Muscle of leg (tissue), 16 donors: ENCODE measurements at places on chromosomes 5 and 9. TPM values are rescaled to one million over a fixed set of nuclear protein-coding genes. Genes with fewer than 3 reads are reported as not detected.
A peak's percentile ranks its signal among the peaks of the same experiment; 100 is the strongest.

GRCh38 chr5:154829589-154830218 lies 20.7 kb downstream of the FAXDC2 start:
- DNase-seq = peak; percentile 35

- DNase-seq = peak; percentile 89
Observed at GRCh38 chr9:87836951-87837705, 45.5 kb upstream of the SPATA31E1 start.

The PKN3 gene
- 2.9 TPM for total RNA-seq

DNA sequence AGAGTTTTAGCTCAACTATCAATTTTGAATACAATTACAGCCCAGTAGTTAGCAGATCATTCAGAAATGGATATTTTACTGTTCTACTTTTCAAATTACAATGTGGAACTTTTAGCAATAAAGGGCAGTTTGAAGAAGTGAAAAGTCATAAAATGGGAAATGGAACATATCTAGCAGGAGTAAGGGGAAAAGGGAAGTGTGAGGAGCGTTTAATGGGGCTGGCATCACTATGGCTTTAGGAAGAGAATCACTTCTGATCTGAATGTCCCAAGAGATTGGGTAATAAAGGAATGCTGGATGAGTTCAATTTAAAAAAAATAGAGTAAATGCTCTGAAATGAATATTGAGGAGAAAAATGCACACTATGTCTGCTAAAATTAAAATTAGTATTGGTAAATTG lies 77.4 kb downstream of the ATPSCKMT start:
- DNase-seq = peak; percentile 30

- no peak for DNase-seq
Observed at GRCh38 chr9:33242609-33243134, 2.7 kb downstream of the SPINK4 start.

- DNase-seq = no peak
Observed at GRCh38 chr9:109317979-109318741, 2.7 kb downstream of the EPB41L4B start.

DNA sequence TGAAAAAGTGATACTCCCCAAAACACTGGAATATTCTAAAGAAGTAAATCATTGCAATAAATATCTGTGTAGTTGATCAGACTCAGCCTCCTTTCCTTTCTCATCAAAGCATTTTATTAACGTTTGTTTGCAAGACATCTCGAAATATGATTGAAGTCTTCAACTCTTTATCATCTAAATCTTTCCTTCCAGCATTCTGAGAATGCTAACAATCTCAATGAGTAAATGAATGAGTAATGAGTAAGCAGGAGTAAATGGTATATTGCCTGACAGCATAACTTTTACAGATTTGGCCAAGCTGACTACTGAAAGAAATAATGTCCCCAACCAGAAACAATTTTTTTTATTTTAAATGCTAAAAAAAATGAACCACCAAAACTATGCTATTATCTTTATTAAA lies 157.1 kb downstream of the SLCO4C1 start:
- DNase-seq = no peak
